ENCODE measurements at places on chromosomes 6 and 20.

DNA sequence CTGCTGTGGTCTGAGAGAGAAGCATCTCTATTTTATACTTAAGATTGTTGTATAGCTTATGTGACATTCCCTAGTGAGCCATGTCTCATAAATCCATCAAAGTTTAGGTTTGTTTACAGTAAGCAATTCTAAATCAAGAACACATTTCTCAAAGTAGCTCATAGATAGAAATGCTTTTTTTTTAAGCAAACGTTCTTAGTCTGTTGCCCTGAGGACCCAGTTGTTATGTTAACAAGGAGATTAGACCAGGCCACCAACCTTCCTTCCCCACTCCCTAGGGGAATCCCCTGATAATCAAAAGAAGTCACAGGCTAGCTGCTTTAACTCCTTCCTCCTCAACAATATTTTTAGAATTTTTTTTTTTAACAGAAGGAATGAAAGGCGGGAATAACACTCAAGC is 169.0 kb downstream of the FUT9 start:
- no peak for DNase-seq

DNA sequence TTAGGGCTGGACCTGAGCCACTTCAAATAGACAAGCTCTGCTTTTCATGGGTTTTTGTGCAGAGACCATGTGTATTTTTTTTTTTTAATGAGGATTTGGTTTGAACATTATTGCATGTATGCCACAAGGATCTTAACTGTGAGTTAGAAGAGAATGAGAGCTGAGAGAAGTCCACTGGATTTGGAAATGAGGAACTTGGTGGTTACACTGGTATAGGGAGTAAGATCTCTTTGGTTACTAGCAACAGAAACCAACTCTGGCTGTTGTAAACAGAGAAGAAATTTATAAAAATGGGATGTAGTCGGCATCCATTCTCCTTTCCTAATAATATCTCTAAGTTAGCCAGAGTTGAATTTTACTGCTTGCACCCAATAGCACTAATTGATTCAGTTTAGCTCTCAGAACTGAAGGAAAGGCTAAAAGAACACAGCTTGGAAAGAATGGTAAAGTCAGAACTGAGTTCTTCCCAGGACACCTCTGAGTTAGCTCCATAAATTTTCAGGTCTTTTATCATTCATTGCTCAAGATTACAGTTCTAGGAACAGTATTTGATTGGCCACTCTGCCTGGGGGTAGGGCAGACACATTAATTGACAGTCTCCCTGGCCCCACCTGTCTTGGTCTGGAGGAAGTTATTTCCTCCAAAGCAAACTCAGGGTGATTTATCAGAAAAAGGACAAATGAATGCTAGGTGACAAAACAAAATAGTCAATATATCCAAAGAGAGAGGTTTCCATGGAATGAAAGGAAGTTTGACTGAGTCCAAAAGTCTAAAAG is 3.9 kb upstream of the WFDC2 start:
- no peak for DNase-seq

DNA sequence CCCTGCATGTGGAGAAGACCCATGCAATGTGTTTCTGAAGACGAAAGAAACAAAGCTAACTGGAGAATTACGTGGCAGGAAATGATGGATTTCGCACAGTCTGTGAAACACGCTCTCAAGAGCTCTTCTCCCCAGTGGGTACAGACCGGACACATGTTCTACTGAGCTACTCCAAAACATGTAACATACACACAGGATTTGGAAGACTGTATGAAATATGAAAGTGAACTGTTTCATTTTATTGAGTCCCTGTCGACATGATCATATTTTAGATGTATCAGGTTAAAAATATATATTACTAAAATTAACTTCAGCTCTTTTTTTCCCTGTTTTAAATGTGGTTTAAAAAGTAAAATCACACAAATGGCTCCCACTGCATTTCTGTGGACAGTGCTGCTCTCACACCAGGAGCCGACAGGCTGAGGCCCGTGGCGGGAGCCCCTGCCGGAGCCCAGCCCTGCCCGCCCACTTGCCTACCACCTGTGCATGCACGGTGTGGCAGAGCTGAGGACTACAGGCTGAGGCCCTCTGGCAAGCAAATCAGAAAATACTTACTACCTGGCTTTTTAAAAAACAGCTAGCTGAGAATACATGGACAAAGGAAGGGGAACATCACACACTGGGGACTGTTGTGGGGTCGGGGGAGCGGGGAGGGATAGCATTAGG is 58.9 kb upstream of the NXT1 start:
- DNase-seq: peak; percentile 54

DNA sequence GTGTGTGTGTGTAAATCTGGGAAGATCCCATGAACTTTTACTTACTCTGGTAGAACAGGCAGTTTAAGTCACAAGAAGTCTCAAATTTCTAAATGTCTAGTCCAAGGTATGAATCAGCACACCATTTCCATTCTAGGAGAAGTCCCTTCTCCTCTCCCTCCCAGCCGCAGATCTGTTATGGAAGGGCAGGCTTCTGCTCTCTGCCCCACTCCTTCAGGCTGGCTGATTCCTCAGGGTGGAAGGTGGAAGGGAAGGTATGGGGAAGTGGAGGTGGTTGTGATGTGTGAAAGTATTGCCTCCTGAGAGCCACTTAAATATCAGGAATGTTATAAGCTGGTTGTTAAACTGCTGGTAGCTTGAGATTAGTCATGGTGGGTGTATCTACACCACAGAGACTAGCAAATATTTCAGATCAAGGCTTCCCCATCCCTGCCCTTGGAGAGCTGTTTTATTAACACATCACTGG is 44.5 kb upstream of the LAMA4 start:
- DNase-seq: peak; percentile 85

GRCh38 chr6:42710316-42710715 is 12.1 kb downstream of the PRPH2 start:
- DNase-seq: peak; percentile 31

DNA sequence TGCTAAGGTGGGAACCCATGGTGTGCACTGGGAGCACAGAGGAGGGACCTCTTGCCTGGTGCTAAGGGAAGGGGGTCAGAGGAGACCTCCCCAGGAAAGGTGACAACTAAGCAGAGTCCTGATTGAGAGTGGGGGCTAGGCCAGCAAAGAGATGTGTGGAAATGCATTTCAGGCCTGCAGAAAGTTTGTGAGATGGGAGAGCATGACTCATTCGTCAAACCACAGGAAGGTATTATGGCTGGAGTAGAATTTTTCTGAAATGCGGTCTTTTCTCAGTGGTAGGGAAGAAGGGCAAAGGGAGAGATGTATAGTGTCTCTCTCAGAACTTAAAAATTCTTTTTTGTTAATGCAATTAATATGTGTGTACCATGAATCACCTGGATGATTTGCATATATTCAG is 23.6 kb upstream of the EDN1 start:
- peak; percentile 87 for DNase-seq

- DNase-seq: no peak
These were observed 378.7 kb downstream of the PLCB1 start for GRCh38 chr20:8510808-8511207.

GRCh38 chr6:137690721-137691120 is 176.3 kb upstream of the TNFAIP3 start:
- DNase-seq: no peak

GRCh38 chr6:36028877-36029324 is 1.3 kb downstream of the MAPK14 start:
- peak; percentile 57 for DNase-seq

DNA sequence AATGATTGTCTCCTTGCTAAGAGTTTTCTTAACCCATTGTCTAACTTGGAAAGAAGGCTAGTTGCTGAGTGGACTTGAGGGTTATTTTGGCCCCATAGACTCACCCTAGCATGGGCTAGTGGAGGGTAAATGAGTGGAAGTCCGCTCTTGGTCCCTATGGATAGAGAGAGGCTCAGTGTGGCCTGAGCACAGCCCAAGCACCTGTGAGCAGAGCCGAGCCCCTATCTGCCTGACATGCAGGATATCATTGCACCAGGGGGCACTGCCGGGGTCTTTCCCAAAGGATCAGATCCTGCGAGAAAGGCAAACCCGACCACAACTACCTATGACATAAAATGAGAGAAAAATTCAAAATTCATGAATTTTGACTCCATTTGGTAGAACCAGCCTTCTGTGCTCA is 70.6 kb upstream of the GGTLC1 start:
- no peak for DNase-seq

GRCh38 chr20:40770564-40771307 is 81.7 kb upstream of the MAFB start:
- no peak for DNase-seq
